Myocyte (in vitro differentiated cells): ENCODE measurements at places on chromosomes 2 and 18. TPM values are rescaled to one million over a fixed set of nuclear protein-coding genes. Genes with fewer than 3 reads are reported as not detected.

GRCh38 chr2:218405746-218406208 is 6.1 kb downstream of the CTDSP1 start:
- DNase-seq, result peak; percentile 26

GRCh38 chr2:40367652-40368051 is 84.2 kb downstream of the SLC8A1 start:
- peak; percentile 38 for DNase-seq

GRCh38 chr2:171629113-171629512 is 58.2 kb upstream of the DYNC1I2 start:
- no peak for DNase-seq

DNA sequence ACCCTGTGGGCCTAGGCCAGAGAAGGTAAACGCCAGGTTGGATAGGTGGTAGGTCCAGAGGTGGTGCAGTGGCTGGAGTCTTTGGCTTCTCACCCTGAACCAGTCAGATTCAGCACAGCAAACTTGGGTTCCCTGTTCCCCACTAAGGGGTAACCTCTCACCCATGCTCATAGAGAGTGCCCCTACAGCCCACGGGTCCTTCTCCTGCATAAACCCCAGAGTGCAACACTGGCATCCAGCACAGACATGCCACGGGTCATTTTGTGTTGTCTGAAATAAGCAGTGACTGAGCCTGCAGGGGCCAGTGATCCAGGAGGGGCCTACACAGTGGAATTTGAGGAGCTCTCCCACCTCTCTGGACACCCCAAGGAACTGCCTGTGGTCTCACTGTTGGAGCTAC is 40.5 kb upstream of the ATP6V1B1 start:
- DNase-seq, result no peak

The GALR1 gene
- total RNA-seq, result not detected in 2 replicates

The PLGLB1 gene
- 1.4 and 2.5 TPM in 2 replicates for total RNA-seq
